ENCODE measurements at places on chromosomes 6 and 20. TPM values are rescaled to one million over a fixed set of nuclear protein-coding genes. Genes with fewer than 3 reads are reported as not detected.

GRCh38 chr6:168469521-168469920 is 28.5 kb downstream of the SMOC2 start:
- H3K27me3 ChIP-seq, result no peaks in the 10 kb centered on the region
- H3K27ac ChIP-seq, result no peak overlapping the region
- no peaks in the 10 kb centered on the region for H3K36me3 ChIP-seq
- DNase-seq, result peak; percentile 46
- H3K4me1 ChIP-seq, result no peaks in the 10 kb centered on the region

GRCh38 chr6:169990095-169991030 is 238.9 kb downstream of the ERMARD start:
- H3K27me3 ChIP-seq, result no peaks in the 10 kb centered on the region
- DNase-seq, result no peak
- H3K36me3 ChIP-seq, result no peaks in the 10 kb centered on the region
- no peak overlapping the region for H3K27ac ChIP-seq

DNA sequence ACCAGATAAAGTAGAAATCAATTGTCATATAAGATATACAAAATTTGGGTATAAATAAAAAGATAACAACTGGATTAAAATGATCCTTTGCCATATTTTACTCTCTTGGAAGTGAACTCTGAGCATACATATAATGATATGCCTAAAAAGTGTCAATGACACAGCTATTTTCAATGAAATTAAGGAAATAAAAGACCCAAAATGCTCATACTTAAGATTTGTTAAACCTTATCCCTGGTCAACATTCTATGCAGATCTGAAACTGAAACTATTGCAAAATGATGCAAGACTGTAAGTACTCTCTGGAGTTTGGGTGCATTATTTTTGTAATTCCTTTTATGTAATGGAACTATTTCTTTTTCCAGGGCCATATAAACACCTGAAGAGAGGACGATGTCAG is 119.0 kb upstream of the SGK1 start:
- no peak overlapping the region for H3K27ac ChIP-seq
- H3K27me3 ChIP-seq, result no peaks in the 10 kb centered on the region
- DNase-seq, result no peak
- no peaks in the 10 kb centered on the region for H3K4me1 ChIP-seq

DNA sequence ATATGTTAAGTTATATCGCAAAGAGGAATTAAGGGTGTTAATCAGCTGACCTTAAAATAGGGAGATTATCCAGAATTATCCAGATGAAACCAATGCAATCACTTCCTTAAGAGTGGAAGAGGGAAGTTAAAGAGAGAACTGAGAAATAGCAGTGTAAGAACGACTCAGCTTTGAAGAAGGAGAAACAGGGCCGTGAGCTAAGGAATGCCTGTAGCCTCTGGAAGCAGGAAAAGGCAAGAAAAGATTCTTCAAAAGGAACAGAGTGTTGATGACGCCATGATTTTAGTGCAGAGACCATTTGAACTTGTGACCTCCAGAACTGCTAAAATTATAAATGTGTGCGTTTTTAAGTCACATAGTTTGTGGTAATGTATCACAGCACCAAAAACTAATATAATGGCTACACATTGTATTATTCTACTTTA is 32.7 kb downstream of the ILRUN start:
- H3K4me3 ChIP-seq, result no peak overlapping the region
- peaks cover 23% of the 10 kb centered on the region for H3K4me1 ChIP-seq
- DNase-seq, result no peak
- H3K36me3 ChIP-seq, result no peaks in the 10 kb centered on the region
- H3K27me3 ChIP-seq, result no peaks in the 10 kb centered on the region
- H3K27ac ChIP-seq, result no peak overlapping the region

DNA sequence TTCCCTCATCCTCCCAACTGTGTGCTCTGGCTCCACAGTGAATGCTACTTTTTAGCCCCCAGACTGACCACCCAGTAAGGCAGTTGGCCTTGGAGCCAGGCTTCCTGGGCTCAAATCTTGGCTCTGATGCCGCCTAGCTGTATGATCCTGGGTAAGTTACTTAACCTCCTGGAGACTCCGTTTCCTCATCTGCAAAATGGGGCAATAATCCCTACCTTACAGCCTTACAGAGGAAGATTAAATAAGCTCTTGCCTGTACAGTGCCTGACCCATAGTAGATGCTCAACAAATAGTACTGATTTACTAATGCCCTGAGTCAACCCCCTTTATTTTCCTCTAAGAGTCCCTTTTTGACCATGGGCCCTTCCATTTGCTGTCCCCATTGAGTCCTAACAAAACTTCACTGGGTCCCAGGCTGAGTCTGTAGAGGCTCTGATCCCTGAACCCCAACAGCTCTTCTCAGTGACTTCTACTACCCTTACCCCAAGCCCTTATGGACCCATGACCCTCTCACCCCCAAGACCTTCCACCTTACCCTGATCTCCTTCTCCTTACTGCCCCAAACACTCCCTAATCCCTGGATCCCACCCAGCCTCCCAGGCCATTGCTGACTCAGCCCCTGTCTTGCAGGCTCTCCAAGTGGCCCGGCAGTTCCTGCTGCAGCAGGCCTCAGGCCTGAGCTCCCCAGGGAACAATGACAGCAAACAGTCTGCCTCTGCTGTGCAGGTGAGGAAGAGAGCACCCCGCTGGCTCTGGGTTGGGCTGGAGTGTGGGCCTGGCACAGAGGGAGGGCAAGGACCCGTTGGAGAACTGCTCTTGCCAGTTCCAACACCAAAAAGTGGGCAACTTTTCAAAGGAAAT is 31.4 kb downstream of the FOXP4 start:
- no peak overlapping the region for H3K27ac ChIP-seq
- no peaks in the 10 kb centered on the region for H3K36me3 ChIP-seq
- no peak overlapping the region for H3K4me3 ChIP-seq
- H3K27me3 ChIP-seq, result no peaks in the 10 kb centered on the region
- DNase-seq, result no peak
- peaks cover 26% of the 10 kb centered on the region for H3K4me1 ChIP-seq

The OTOR gene
- total RNA-seq, result not detected

The CST2 gene
- not detected for total RNA-seq

The PRKN gene
- total RNA-seq, result 6.5 TPM

All from tibial nerve (tissue), 4 donors.